ENCODE measurements at places on chromosomes 2 and 18.

DNA sequence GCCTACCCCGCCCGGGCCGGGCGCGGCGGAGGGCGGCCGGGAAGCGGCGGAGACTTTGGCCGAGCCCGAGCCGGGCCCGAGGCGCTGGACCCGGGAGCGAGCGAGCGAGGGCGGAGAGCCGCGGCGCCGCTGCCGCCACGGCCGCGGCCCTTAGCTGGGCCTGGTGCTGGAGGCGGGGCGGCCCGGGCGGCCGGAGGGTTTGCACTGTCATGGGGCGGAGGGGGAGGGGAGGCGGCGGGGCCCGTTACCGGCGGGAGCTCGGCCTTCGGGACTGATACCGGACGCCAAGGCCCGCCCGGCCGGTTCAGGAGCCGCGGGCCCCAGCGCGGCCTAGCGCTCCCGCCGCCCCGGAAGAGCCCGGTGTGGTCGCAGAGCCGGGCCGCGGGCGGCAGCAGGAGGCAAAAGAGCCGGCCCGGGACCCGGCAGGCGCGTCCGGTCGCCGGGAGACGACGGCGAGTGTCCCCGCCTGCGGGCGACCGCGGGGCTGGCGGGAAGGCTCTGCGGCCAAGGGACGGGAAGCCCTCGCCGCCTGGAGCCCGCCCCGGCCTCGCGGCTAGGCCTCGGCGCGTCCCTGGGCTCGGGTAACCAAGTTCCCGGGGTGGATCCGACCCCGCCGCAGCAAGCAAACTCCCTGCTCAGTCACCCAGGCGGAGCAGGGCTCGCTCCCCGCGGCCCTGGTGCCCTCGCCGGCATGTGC, 697 bp downstream of the KCMF1 start:
- peak; percentile 44 for DNase-seq

DNA sequence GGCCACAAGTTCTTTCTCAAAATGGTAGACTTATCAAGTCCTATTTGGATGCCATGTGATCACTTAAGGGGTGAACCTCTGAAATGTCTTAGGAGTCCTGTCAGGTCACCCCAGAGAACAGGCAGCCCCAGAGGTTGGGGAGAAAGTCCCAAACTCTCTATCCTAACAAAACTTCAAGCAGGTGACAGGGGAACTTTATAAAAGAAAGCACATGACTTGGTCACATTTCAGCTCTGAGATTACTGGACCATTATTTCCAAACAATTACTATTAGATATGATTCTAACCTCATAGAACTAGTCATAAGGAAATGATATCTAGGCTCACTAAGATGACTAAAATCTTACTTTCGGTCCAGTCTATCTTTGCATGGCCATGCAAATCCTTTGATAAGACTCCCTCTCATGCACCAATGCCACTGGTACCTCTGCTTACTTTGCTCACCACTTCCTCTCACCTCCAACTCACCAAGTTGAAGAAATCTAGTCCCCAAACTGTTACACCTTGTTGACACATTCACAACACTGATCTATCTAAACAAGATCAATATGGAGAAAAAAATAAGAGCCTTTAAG, 107.0 kb downstream of the GALNT14 start:
- DNase-seq = no peak

DNA sequence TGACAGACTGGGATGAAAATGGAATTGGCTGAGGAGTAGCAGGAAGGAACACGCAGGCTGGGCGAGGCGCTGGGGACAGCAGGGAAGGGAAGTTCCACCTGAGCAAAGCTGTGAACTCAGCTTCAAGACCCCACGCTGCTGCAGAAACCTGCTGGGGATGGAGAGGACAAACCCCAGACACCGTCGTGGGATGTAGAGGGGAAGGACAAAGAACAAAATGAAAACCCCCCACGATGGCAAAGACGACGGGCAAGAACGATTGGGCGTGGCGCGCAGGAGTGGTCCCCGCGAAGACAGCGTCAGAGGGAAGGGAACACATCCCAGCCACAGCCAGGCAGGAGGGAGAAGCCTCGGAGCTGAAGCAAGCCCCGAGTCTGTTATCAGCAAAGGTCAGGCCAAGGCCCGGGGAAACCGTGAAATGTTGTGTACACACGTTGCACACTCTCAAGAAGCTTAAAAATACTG, 222.9 kb downstream of the NDUFA10 start:
- no peak for DNase-seq

GRCh38 chr2:110101280-110101844, 14.3 kb downstream of the MALL start:
- DNase-seq = no peak

- DNase-seq = no peak
Observed at GRCh38 chr2:121489911-121490583, 40.6 kb upstream of the RNU4ATAC start.

GRCh38 chr18:5175378-5175777, 21.7 kb downstream of the AKAIN1 start:
- no peak for DNase-seq

GRCh38 chr2:79179036-79179435, 19.5 kb upstream of the REG3A start:
- no peak for DNase-seq

DNA sequence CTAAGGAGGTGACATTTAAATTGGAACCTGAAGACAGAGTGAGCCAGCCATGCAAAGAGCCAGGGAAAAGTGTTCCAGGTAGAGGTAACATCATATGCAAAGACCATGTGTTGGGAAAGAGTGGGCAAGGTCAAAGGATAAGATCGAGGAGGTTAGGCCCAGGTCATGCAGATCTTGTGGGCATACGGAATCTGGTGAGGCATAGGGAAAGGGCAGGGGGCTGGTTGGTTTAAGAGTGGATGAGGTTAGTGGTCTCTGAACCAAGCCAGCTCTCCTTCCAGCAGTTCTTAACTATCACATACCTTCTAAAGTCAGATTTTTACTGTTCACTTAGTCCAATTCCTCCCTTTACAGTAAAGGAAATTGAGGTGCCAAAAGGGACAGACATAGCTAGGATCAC, 3.0 kb downstream of the ANKRD53 start:
- no peak for DNase-seq

- no peak for DNase-seq
Observed at GRCh38 chr2:101502095-101502494, 27.2 kb upstream of the RFX8 start.

All from stimulated activated CD4-positive, alpha-beta T cell treated with anti-CD3 and anti-CD28 coated beads, TNF-alpha, amount 100 ng/mL, for 4 hours (primary cell).